Stimulated activated CD4-positive, alpha-beta T cell treated with anti-CD3 and anti-CD28 coated beads, Interleukin-12 subunit alpha, Interleukin-12 subunit beta, amount 100 ng/mL, for 4 hours (primary cell): ENCODE measurements at places on chromosomes 16 and 17.

DNA sequence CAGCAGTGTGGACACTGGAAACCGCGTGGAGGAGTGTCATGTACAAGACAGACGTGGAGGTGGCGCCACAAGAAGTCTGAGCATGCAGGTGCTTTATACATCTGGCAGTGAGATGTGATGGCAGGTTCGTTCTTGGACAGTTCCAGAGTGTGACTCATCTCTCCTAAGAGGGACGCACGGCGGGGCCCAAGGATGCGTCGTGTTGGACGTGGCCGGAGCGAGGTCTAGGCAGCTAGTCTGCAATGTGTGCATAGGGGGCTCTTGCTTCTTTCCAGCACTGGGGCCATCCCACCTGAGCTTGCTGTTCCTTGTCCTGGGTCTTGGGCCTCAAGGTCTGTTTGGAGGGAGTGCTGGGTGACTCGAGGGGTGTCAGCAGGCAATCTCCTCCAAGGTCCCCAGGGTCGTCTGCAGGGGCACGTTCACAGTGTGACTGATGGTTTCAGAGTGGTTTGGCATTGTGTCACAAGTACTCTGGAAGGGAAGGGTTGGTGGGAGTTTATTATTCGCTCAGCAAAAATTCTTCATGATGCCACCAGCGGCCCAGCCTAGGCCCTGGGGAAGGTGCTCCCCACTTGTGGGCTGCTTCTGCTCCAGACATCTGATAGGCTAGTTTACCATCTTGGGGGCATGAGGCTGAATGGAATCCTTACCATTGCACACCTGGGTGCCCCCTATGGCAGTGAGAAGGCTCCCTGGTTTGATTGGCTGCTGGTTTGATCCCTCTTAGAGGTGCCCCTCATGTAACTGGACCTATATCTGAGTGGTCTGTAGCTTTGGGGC is 22.1 kb downstream of the SPACA3 start:
- no peak for DNase-seq

GRCh38 chr17:63528183-63528582 is 5.0 kb downstream of the KCNH6 start:
- no peak for DNase-seq

- no peak for DNase-seq
Observed at GRCh38 chr17:28407130-28407973, 1.3 kb upstream of the SLC46A1 start.

- DNase-seq, result no peak
Observed at GRCh38 chr17:47243737-47244598, 9.7 kb upstream of the ITGB3 start.

DNA sequence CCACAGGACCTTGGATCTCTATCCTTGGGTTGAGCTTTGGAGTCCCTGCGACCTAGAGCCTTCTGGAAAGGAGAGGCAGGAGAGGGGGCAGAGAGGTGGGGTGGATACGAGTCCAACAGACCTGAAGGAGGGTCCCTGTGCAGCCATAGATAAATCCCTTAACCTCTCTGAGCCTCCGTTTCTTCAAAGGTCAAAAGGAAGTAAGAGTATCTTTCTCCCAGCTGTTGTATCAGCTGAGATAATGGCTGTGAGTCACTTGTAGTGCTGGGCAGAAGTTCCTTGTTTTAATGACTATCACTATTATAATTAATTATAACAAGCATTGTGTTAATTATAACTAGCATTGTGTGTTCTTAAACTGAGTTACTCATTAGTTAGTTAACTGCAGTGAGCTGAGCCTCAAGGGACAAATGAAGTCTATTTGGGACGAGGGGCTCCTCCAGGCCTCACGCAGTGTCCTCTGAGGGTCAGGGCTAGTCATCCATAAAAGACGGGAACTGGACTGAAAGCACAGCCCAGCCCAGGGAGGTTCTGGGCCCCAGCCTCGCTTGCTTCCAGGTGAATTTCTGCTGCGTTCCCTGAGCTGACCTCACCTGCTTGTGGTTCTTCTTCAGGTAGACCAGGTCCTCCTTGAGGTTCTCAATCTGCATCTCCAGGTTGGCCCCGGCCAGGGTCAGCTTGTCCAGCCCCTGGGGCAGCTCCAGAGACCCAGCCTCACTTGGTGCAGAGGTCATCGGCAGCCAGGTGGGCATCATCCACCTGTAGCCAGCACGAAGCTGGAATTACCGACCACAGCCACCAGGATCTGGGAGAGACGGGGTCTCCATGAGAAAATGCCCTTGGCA is 5.7 kb upstream of the KRT17 start:
- DNase-seq, result no peak

- no peak for DNase-seq
Observed at GRCh38 chr17:70956726-70957125, 787.4 kb downstream of the KCNJ2 start.

GRCh38 chr17:78785663-78786057 is 3.6 kb upstream of the CYTH1 start:
- DNase-seq, result no peak

DNA sequence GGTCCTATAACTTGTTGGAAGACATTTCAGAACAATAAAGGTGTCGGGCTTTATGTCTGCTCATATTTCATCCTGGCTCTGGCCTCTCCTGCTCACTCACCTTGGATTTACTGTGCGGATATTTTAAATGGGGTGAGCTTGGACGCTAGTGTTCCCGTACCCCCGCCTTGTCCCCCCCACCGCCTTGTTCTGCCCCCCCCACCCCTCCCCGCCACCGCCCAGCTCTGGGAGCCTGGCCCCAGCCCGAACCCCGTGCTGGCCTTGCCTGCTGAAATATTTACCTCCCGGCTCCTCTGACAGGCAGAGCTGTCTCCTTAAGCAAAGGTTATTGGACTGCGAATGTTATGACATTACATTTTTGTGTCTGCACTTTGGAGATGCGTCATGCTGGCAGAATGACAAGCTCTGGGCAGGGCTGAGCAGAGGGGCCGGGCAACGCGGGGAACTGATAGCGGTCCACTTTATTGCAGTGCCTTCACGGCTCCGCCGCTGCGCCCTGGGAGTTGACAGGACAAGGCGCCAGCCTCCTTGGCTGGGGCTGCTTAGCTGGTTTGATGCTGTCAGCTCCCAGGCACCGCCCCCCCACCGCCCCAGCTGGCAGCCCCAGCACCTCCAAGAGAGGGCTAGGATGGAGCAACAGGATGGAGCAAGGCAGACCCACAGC is 222.5 kb upstream of the GSE1 start:
- no peak for DNase-seq

GRCh38 chr17:60627124-60627523 is 27.1 kb downstream of the PPM1D start:
- DNase-seq, result no peak
